NCI-H2081 treated with DMSO at 0.1 percent for 48 hours (cell line): ENCODE measurements at places on chromosomes 3 and 15.

GRCh38 chr3:195512798-195513345, 30.3 kb downstream of the PPP1R2 start:
- no peak for DNase-seq

- peak; percentile 13 for DNase-seq
These were observed 224.3 kb upstream of the P2RY1 start for GRCh38 chr3:152610622-152611021.

DNA sequence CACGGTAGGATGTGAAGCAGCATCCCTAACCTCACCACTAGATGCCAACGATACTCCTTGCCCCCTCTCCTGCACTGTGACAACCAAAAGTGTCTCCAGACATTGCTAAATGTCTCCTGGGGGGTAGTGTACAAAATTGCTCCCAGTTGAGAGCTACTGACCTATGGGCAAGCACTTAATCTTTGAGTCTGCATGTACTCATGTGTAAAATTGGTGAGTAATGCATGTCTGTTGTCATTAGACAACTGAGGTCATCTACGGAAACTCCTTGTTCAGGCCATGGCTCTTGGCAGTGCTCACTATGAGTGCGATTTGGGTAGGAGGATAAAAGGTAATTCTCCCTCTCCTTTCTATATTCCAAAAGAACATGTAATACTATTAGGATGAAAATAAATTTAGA, 29.2 kb downstream of the PDHB start:
- no peak for DNase-seq

DNA sequence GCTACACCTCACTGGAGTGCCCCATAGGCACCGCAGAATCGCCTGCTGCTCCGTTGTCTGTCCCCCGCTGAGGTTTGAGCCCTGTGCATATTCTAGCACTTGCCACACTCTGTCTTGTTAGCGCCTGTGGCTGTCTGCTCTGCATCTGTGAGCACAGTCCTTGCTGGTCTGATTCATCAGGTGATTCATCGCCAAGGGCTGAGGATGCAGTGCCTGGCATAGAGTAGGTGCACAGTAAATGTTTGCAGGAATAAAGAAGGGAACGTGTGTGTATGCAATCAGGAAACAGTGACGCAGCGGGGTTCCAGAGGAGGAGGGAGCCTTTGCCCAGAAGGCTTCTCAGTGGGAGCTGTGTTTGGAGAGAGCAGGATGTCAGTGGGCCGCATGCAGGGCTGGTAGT, 124.0 kb upstream of the PLXNA1 start:
- peak; percentile 99 for DNase-seq

DNA sequence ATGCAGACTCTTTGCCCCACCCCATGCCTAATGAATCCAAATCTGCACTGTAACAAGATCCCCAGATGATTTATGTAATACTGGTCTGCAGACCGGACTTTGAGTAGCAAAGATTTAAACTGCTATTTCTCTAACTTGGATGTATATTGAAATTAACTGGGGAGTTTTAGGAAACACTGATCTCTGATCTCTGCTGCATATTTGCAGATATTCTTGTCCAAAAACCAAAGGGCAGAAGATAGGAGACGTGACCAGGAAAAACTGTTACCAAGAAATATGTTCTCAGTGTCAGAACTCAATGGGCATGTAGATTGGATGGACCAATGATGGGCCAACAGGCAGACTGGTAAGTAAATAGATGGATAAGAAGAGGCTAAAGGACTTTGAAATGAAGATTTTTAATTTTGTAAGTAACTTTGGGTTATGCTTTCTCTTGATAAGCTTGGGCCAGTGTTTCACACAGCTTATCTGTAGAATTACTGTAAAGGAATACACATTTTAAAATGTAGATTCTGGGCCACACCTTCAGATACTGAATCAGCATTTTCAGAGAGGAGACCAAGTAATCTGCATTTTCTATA, 64.5 kb upstream of the TP63 start:
- DNase-seq: no peak

DNA sequence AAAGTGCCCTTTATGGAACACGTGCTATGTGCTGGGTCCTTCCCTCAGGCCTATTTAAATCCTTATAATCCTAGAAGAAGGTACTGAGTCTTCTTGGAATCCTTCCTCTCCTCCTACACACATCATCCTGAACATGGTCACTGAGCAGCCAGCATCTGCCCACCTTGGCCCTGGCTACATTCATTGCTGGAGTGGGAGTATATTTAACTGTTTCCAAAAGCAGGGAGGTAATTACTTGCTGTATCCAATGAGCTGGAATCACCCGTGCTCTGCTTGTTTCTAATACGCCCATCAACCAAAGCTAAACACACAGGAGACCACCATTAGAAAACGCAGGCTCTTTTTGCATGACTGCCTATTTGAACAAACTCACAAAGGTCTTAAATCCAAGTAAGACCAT, 122.2 kb downstream of the RORA start:
- no peak for DNase-seq

- no peak for DNase-seq
These were observed 123.0 kb downstream of the PEAK1 start for GRCh38 chr15:77296773-77297337.

DNA sequence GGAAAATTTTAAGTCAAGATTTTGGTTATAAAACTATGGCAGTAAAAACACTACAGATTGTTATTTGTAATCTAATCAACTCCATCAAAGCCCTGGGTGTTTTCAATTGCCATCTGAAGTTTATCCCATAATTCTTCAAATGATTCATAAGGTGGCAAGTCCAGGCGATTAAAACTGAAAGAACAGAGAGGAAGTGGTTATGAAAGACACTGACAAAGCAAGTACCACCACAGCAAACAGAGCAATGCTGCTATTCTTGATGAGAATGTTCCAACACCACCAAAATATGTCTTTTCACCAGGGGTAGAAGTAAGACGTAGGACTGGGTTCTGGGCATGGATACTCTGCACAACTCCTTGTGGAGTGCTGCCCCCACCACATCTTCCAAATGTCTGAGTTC, 86.9 kb upstream of the PRTG start:
- DNase-seq: no peak

- no peak for DNase-seq
These were observed 242.6 kb upstream of the LRTM1 start for GRCh38 chr3:55170444-55170843.

DNA sequence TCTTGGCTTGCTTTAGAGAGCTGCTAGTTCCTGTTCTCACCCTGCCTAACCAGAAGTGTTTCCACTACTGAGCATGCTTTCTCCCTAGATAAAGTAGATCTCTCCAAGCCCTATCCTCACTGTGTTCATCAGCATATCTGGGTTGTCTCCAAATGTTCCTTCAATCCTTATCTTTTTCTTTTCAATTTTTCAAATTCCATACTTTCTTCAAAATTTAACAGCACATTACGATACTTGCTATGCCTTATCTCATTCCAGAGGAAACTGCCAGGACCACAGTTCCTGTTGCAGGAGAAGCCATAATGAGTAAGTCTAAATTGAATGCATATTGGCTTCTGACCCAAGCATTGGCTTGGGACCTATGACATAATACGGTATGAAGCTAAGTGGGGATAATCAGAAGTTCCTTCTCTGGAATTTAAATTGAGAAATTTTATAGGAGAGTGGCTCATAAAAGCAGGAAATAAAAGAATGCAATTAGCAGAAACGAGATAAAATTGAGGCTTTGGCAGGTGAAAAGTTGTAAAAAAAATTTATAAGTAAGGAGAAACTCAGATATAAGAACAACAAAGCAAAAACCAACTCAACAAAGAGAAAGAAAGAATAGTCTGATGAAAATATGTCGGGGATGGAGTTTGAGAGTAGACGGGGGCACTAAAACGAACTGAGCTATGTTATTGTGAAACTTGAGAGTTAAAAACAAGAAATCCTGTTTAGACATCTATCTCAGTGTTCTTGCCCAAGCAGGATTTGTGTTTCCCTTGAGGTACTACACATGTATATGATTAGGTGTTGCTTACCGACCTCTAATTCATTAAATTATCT, 631.7 kb upstream of the CCDC54 start:
- DNase-seq: no peak

DNA sequence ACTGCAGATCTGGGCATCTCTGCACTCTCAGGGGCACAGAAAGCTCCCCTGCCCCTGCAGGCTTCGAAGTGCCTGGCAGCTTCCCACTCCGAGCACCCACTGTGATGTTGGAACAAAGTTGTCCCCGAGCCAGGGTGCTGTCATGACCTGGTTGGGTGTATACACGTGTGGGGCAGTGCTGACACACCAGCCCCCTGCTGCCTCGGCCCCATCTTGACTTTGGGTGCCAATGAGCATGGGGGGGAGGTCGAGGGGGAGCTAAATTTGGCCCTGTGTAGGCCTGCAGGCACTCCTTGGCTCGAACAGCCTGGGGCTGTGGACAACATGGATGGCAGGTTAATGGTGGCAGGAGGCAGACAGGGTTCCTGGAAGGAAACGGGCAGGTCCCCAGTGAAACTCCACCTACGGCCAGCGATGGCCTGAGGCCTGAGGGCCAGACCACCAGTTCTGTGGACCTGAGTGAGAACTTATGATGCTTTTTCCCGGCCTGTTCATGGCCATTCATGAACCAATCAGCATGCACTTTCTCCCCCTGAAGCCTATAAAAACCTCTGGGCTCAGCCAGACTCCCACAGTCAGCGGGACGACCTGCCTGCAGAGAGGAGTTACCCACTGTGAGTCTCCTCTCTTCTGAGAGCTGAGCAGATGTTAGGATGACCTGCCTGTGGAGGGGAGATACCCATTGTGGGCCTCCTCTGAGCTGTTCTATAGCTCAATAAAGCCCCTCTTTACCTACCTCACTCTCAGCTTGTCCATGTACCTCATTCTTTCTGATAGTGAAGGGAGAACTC, 1029.1 kb upstream of the GBE1 start:
- DNase-seq: no peak

DNA sequence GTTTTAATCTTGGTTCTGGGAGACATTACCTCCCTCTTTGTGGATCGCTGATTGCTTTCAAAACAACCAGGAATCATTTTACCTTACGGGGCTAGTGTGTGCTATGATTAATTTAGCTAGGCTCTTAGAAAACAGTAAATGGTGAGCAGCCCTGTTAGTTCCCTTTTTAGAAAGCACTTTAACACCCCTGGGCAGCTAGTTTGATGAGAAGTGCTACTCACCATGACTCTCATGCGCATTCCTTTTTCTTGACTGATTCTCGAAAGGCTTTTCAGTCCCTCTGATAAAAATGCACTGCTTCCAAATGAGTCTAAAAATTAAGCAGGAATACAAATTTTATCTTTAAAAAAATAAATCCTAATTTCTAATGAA, 75.3 kb upstream of the LEKR1 start:
- DNase-seq: no peak

DNA sequence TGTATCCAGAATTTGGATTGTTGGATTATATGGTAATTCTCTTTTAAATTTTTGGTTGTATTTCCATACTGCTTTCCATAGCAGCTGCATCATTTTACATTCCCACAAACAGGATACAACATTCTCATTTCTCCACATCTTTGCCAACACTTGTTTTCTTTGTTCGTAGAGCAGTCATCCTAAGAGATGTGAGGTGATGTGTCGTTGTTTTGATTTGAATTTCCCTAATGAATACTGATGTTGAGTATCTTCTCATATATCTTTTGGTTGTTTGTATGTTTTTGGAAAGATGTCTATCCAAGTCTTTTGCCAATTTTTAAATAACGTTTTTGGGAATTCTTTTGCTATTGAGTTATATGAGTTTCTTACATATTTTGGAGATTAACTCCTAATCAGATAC, 93.6 kb downstream of the GMNC start:
- no peak for DNase-seq

DNA sequence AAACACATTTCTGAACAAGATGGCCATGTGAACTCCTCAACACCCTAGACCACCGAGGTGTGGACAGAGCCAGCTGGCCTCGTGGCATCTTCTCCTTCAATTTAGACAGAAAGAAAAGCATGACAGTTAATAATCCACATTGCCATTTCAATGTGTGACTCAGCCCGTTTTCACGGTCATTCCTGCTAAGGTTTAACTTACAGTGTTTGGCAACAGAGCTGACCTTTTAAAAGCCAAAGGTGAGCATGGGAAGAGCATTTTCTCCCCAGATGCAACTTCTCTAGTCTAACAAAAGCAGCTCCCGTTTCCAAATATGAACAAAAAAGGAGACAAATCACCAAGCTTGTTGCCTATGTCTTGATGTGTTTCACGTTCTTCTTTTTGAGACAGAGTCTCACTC, 417.6 kb upstream of the WNT5A start:
- DNase-seq: no peak

GRCh38 chr3:149245738-149246451, 24.3 kb upstream of the CP start:
- DNase-seq: no peak

DNA sequence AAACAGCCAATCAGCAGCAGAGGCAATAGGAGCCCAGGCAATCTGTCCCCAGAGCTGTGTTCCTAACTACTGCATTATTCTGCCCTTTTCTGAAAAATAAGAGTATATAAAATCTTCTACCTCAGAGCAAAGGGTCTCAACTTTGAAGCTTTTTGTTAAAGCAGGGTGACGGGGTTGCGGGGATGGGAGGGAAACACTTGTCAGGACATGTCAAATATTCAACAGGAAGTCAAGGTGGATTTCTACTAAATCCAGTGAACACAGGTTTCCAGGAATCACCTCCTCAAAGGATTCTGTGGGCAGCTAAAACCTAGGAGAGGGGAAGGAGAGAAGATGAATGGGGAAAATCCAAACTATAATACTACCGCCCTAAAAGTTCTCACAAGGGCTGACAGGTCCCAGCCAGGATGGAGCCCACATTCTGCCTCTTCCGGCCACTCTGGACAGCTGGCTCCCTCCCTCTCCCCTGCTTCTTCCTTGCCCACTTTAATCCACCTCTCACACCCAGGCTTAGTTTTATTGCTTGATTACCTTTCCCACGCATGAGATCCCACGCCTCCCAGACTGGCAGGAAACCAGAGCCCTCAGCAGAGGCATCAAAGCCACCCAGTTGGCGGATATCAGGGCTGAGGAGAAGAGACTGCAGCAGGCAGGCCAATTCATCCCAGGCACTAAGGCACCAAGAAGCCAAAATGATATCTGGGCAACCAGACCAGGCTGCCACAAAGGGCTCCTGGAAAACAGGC, 77.2 kb downstream of the OSBPL10 start:
- DNase-seq: no peak

- DNase-seq: no peak
These were observed 1441.5 kb downstream of the OTOL1 start for GRCh38 chr3:162938083-162938482.

DNA sequence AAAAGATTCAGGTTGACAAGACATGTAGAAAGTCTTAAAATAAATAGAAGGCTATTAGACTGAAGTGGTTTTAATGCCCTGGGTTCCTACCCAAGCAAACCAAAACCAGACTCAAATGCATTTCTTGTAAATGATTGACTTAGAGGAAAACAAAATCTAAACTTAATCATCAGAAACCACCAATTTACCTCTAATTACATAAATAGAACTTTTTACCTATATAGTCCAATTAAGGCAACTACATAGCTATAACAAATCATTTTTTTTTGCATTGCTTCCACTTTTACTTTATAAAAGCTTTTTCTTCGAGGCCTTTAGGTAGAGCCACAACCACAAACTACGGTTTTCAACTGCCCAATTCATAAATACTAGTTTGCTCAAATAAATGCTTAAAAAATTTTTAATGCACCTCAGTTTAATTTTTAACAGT, 231.3 kb upstream of the ARHGEF26 start:
- DNase-seq: no peak

- no peak for DNase-seq
These were observed 55.5 kb upstream of the SLCO2A1 start for GRCh38 chr3:134085034-134085775.
